ENCODE measurements at places on chromosomes 3 and 15.

DNA sequence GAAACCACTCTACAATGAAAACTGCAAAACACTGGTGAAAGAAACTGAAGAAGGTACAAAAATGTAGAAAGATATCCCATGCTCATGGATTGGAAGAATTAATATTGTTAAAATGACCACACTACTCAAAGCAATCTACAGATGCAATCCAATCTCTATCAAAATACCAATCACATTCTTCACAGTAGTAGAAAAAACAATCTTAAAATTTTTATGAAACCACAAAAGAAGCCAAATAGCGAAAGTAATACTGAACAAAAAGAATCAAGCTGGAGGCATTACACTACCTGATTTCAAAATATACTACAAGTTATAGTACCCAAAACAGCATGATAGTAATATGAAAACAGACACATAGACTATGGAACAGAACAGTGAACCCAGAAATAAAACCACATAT is 36.9 kb downstream of the TXNRD3 start:
- DNase-seq: peak; percentile 45

DNA sequence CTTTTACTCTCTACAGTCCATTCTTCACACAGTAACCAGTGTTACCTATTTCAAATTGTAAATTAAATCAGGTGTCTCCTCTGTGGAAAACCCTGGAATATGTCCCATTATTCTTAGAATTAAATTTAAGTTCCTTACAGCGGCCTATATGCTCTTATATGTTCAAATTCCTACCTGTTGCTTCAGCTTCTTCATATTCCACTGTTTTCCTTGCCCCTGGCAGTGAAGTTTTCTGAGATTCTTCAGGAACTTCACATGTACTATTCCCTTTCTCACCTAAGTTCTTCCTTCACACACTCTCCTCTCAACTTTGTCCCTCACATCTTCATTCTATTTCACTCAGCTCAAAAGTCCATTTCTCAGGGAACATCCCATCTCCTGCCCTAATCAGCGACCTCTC is 68.8 kb downstream of the IL1RAP start:
- no peak for DNase-seq

- no peak for DNase-seq
Observed at GRCh38 chr3:114019486-114019885, 36.8 kb downstream of the CCDC191 start.

DNA sequence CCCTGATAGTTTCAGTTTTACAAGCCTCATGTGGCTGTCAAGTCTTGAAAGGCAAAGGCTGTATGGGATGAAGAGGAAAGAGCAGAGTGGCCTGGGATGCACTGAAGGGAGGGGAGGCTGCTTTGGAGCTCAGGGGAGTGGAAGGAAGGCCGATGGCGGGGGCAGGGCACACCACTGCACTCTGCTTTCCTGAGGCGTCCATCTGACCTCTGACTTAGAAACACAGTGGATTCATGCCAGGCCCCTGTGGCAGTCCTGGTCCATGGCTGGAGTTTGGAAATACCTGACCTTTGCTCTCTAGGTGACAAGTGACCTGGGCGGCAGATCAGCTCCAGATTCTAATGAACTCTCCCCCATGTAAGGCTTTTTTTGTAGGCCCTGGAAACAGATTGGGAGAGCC is 19.0 kb downstream of the FAH start:
- no peak for DNase-seq

- DNase-seq: no peak
Observed at GRCh38 chr15:77476995-77477394, 56.3 kb downstream of the HMG20A start.

DNA sequence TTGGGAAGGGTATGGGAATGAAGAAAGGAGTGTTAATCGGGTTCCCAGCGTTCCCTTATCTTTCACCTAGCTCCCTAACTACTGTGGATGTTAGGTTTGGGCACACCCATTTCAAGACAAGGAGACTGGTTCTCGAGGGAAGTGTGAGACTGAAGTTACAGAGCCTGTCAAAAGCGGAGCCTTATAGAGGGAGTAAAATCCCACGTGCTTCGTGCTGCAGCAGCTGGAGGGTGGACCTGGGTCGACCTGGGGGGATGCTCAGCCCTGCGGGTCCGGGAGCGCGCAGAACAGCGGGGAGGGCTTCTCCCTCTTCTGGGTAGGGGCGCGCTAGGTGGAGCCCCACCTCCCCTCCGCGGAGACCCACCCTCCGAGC is 314 bp upstream of the TMED3 start:
- peak; percentile 41 for DNase-seq

DNA sequence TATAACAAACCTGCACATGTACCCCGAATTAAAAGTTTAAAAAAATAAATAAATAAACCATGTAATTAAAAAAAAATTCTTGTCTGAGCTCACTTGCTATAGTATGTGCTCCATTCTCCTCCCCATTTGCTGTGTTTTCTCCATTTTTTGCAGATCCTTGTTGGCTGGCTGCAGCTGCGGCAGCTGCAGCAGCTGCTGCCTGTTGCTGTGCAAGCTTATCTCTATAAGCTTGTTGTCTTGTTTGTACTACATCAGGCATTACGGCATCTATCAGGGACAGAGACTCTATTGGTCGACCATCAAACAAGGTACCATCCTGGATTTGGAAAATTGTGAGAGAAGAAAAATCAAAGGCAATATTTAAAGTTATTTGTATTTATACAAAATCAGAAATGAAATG is 145.9 kb downstream of the TBL1XR1 start:
- DNase-seq: no peak

DNA sequence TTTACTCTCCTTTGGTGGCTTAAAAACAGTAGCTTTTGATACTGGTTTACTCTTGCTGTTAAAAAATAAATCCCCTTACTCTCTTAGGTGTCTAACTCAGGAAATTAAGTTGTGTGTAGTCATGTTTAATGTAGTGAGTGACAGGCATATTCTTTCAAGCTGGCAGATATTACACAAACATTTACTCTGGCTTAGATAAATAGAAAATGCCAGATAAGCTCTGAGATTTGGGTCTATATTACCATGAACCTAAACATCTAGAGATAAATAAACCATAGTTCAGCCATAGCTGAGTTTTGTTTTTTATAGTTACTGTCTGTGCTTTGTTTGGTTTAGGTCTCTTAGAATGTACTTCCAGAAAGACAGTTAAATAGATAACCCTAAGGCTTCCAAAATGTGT is 2.4 kb downstream of the SEMA6D start:
- DNase-seq: no peak

DNA sequence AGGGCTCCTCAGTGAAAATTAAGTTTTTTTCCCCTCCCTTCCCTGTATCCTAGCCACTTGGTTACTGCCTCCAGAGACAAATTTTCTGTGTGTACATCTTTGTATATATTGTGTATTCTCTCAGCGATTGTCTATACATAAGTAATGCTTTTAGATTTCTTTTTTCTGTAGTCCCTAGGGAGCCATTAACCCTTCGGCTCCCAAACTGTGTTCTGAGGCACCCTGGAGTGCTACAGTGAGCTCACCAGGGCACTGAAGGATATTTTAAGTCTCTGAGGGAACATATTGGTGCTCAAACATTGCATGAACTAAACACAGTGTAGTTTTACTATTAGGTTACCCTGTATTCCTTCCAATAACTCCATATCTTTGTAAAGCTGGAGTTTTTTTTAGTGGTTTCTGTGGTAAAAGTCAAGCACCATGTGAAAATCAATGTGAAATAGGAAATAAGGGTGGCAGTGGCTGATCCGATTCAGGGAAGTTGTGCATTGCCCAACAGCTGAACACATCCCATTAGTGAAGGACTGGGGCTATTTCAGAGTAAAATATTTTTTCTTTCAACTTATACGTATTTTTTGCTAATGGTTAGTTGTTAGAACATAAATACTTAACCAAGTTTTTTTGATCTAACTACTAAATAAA is 43.0 kb downstream of the USP13 start:
- no peak for DNase-seq

- no peak for DNase-seq
Observed at GRCh38 chr3:169181666-169182065, 481.8 kb downstream of the MECOM start.

DNA sequence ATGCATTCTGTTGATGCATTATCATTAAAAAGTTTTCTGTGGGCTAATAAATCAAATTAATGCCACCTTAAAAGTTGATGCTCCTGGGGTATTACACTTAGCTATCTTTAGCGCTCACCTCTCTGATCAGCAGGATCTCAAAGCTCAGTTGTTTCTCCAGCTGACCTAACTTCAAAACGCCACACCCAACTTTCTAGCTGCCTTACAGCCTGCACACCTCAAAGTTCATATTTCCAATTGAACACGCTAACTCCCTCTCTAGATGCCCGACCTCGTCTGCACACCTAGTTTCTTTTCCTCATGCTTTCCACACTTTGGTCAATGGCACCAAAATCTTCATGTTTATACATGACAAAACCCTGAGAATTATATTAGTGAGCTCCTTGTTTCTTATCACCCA is 98.2 kb upstream of the AGTR1 start:
- no peak for DNase-seq

- peak; percentile 43 for DNase-seq
Observed at GRCh38 chr15:39874890-39875549, 45.0 kb downstream of the GPR176 start.

GRCh38 chr15:43748376-43748775 is 2.1 kb downstream of the PDIA3 start:
- DNase-seq: peak; percentile 6

DNA sequence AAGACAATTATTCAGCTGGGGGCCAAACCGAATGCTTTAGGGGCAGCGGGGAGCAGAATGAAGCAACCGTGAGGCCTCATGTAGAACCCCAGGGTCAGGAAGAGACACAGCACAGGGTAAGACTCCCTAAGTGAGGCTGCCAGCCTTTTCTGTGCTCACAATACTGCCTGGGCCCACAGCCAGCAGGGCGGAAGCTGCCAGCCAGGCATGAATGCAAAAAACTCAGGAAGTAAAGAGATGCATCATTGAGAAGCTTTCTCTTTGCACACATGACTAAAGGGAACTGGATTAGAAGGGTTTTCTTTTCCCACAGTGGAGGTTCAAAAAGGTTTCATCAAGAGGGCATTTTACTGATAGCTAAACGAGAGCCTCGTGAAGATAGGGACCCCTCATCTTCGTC is 33.3 kb downstream of the CA12 start:
- peak; percentile 69 for DNase-seq

GRCh38 chr15:28932361-28932760 is 46.6 kb downstream of the APBA2 start:
- no peak for DNase-seq

GRCh38 chr3:157810924-157811718 is 295.1 kb downstream of the SHOX2 start:
- DNase-seq: no peak

GRCh38 chr3:81442758-81443456 is 318.5 kb downstream of the GBE1 start:
- DNase-seq: no peak

GRCh38 chr15:39388118-39388517 is 192.8 kb upstream of the THBS1 start:
- DNase-seq: no peak

DNA sequence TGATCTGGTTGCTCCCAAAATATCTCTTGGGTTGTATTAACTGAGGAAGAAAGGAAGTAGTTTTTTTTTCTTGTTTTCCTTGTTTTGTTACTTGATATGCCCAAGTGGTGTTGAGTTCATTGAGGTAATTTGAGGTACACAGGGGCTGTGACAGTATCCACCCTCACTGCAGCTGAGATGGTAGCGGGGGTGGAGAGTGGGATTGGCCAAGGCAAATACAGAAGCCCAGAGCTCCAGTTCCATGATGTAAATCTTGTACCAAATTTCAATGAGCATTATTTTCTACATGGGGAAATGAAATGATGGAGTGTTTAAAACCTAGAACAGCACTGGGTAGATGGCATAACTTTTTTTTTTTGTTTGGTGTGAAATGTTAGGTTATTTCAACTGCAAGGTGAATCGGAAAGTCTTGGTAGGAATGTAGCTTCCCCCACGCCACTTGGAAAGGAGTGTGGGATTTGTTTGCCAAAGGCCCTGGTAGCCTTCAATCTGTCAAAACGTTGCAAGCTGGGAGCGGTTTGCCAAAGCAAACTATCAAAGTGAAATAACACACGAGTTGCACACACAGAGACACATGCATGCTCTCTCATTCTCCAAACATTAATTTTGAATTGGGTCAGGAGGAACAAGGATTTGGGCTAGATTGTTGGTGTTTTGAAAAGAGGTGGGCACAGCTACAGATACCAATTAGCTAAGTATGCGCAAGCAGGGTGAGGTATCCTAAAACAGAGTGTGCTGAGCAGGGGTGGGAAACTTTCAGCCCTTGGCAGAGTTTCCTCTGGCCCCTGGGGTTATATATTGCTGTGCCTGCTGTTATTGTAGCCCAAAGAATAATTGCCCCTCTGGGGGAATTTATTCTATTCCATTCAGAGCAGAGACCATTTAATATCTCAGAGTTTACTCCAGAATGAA is 34.6 kb downstream of the THSD4 start:
- DNase-seq: no peak

- peak; percentile 36 for DNase-seq
Observed at GRCh38 chr3:150359381-150359780, 48.7 kb upstream of the TSC22D2 start.

DNA sequence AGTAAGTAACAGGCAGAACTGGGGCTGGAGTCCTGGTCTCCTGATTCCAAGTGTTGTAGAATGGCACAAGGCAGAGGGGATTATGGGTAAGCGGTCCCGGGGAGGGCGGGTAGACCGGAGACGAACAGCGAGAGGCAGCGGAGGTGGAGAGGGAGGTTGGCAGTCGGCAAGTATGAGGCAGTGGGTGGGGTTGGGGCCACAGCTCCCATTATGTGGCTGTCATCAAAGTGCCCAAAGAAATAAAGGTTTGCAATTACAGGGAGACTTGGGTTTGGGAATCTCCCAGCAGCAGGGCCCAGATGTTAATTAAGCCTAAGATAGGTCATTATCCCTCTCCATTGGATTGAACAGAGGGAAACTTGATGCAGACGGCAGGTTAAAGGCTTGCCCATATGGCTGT is 16.9 kb downstream of the FAM43A start:
- no peak for DNase-seq

DNA sequence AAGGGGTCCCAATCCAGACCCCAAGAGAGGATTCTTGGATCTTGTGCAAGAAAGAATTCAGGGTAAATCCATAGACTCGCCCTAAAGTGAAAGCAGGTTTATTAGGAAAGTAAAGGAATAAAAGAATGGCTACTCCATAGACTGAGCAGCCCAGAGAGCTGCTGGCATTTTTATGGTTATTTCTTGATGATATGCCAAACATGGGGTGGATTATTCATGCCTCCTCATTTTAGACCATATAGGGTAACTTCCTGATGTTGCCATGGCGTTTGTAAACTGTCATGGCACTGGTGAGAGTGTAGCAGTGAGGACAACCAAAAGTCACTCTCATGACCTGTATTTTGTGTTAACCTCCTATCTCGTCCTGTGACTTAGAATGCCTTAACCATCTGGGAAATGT is 142.2 kb downstream of the DOCK3 start:
- DNase-seq: no peak

- no peak for DNase-seq
Observed at GRCh38 chr3:94927175-94927574, 864.3 kb downstream of the NSUN3 start.

DNA sequence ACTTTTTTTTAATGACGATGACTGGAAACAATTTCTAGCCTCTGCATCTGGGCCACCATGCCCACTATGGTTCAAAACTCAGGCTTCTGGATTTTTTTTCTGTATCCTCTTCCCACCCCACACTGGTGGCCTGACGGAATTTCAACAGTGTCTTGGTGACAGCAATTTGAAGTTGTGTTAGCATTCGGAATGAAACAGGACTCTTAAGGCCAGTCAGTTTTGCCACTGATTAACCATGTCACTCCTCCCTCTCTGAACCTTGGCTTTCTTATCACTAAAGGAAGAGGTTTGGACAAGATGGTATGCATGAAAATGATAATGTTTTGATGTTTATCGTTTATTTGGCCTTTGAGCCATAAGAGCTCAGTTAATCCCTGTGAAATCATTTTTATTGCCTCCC is 41.6 kb upstream of the BDH1 start:
- DNase-seq: no peak

- no peak for DNase-seq
Observed at GRCh38 chr3:27802849-27803248, 80.7 kb upstream of the EOMES start.

Data from astrocyte of the spinal cord (primary cell).